ENCODE measurements at places on chromosomes 13 and 19.

GRCh38 chr19:45752639-45753038 lies 16.4 kb downstream of the SIX5 start:
- no peak for DNase-seq

DNA sequence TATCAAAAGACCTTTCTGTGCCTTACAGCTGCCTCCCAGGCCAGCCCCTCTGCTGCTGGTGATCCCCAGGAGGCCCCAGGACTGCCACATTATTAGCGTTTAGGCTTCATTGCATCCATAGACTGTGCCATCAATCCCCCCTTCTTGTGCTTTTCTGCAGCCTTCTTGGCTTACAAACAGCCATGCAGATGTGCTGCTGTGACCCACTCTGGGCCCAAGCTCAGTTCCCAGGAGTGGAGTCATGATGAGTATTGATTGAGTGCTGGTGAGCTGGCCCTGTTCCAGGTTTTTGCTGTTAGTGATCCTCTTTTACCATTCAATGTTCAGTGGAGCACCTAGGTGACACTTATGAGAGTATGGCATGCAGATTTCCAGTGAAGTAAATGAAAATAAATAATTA lies 59.9 kb upstream of the SLAIN1 start:
- DNase-seq: no peak

DNA sequence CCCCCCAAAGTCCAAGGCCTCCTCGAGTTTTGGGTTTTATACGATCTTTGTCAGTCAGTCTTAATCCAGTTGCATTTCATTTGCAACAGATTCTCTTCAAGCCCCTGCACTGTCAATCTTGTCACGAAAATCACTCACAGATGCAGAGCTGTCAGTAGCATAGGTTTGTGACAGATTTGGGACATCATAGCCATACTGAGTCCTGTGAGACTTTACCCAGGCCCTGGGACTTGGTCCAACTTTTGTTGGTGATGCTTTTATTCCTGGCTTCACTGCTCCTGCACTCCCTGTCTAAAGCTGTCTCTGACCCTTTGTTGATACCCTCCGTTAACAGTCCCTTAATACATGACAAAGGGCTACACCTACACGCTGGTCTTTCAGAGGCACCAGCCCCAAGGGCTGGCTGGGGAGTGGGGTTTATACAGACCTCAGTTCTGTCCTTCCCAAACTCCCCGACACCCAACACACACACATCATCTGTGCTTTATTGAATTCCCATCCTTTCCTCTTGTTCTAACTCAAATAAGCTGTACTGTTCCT lies 36.0 kb downstream of the PABPC3 start:
- no peak for DNase-seq

DNA sequence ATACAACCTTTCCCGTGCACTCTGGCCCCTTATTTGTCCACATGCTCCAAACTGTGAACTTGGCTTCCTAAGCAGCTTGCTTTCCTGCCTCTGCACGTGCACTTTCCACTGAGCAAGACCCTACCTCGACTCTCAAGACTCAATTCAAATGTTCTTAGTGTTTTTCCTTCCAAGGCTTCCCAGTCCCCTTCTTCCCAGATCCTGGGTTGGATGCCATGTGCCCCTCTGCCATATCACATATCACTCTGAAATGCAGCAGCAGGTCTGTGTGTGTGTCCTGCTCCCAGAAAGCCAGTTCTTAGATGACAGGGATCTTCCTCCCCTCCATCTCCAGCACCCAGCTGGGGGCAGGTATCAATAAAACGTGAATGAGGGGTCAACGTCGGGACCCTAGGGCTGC lies 3.0 kb downstream of the ZNF557 start:
- no peak for DNase-seq

GRCh38 chr19:44737238-44738071 lies 11.1 kb upstream of the BCL3 start:
- no peak for DNase-seq

- DNase-seq: peak; percentile 25
Measured at GRCh38 chr19:38142176-38143035, 81.6 kb downstream of the DPF1 start.

GRCh38 chr13:67148161-67148571 lies 82.0 kb downstream of the PCDH9 start:
- DNase-seq: no peak

DNA sequence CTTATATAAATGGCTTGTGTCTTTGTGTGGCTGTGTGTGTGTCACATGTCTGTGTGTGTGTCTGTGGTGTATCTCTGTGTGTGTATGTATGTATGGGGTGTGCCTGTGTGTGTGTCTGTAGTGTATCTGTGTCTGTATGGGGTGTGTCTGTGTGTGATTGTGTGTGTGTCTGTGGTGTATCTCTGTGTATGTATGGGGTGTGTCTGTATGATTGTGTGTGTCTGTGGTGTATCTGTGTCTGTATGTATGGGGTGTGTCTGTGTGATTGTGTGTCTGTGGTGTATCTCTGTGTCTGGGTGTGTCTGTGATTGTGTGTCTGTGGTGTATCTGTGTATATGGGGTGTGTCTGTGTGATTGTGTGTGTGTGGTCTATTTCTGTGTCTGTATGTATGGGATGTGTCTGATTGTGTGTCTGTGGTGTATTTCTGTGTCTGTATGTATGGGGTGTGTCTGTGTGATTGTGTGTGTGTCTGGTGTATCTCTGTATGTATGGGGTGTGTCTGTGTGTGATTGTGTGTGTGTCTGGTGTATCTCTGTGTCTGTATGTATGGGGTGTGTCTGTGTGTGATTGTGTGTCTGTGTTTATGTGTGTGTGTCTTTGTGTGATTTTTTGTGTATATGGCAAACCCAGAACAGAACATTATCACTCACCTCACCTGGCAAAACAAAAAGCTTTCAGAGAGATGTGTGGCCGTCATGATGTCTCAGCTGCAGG lies 56.1 kb upstream of the MCF2L start:
- no peak for DNase-seq

GRCh38 chr13:72141855-72142519 lies 275.0 kb upstream of the DACH1 start:
- DNase-seq: no peak

DNA sequence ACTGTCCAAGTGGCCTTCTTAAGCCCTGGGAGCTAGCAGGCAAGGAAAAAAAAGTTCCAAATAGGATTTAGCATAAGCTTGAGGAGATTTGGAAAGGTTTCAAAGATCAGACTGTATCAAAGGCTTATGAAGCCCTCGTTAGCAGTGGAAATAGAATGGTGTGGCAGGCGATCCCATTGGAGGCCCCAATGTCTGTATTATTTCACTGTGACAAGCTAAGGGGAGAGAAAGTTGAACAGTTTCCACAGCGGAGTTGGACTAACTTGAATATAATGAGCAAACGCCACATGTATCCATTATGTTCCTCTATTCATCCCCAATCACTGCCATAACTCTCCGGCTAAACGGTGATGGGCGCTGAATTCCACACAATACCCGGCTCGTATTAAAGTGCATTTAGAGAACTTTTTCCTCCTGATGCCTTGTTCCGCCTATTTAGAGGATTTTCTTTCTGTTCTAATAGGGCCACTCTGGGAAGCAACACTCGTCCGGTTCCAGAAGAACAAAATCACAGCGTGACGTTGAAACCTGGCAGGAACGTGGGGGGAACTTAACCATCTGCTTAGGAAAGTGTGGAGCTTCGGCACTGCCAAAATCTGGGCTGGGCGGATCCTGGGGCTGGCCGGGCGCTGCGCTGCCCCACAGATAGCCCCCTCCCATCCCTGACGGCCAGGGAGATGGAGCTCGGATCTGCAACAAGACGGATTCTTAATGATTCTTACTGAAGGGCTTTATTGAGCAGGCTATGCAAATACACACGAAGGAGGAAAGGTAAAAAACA lies 1.0 kb upstream of the PCDH8 start:
- no peak for DNase-seq

DNA sequence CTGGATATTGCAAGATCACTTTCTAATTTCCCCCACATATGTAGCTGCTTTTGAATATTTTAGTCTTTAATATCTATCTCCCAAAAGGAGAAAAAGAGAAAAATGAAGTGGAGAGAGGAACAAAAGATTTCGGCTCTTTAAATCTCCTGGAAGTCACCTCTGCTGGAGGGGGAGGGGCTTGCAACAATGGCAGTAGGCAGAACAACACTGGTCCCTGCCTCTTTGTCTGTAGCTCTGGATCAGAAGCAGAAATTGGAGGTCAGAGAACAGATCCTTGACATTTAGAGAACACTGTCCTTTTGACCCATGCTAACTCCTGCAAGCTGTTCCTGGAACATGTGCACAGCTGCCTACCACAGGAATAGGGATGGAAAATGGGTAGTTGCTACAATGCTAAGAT lies 86.7 kb upstream of the GPR12 start:
- no peak for DNase-seq

- no peak for DNase-seq
Measured at GRCh38 chr13:38850868-38851626, 139.6 kb downstream of the STOML3 start.

DNA sequence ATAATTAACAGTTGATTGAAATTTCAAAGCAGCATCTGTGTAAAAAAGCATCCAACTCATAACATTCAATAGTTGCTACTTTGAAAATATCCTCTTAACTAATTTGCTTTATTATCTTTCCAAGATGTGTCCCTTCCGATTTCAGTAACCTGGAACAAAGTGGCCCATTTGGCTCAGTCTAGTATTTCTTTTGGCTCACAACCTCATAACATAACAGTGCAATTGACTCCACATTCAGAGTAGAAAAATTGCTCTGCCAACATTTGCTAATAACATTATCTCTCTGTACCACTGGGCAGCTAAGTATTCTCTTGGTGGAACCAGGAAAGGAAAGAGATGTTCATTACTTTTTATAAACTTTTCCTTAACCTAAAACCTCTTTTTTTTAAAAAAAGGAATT lies 571.1 kb upstream of the ARGLU1 start:
- no peak for DNase-seq

GRCh38 chr13:26628706-26629105 lies 71.2 kb downstream of the WASF3 start:
- no peak for DNase-seq

GRCh38 chr19:11164296-11164695 lies 8.7 kb upstream of the SPC24 start:
- no peak for DNase-seq

GRCh38 chr19:34375598-34375997 lies 10.6 kb downstream of the GPI start:
- no peak for DNase-seq

DNA sequence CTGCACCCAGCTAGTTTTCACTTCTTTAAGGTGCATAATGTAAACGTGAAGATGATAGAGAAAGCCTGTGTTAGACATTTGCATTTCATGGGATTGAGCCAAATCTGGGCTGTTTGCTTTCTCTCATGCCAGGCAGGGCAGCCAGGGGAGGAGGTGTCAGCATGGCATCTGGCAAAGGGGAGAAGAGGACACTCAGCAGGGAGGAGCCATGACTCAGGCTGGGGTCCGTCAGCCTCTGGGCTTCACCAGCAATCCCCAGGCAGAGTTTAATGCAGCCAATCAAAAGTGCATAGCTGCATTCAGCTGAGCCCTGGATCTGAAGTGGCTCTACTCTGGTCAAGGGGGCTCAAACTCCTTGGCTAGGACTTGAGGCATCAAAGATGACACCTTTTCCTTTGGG lies 23.5 kb downstream of the EBPL start:
- DNase-seq: no peak

DNA sequence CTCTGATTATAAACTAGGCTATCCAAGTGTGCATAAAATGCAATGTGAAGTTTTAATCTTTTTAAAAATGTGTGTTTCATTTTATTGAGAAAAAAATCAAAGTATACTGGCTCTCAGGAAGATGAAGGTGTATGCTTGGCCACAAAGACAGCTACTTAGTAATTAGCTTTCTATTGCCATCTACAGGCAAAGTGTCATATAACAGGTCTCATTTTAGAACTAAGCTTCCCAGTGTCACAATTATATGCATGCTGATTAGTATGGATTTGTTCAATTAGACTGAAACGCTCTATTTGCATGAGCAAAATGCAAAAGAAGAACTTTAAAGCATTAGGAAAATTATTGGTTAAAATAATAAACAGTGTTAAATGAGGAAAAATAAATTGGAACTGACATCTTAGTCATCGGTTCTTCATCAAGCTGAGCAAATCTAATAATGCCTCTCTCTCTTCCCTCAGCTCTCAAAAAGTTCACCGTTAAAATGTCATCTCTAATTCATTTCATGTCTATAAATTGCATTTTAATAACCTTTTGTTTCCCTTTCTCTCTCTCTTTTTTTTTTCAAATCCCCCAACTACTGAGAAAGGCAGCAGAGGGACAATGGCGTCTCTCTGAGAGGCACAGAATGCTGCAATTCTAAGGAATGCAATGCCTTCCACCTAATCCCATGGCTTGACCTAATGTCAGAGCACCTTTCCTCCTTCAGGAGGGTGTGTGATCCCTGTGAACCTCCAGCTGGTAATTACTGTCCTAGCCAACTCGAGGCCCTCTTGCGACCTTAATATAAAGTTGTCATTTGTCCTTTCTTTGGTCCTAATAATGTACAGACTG lies 313.1 kb upstream of the MAB21L1 start:
- no peak for DNase-seq

GRCh38 chr13:35771898-35772297 lies 295.4 kb upstream of the MAB21L1 start:
- DNase-seq: no peak

- DNase-seq: no peak
Measured at GRCh38 chr19:4316956-4317355, 12.6 kb downstream of the FSD1 start.

- no peak for DNase-seq
Measured at GRCh38 chr13:106505295-106505694, 30.2 kb downstream of the EFNB2 start.

- DNase-seq: no peak
Measured at GRCh38 chr13:34257966-34258365, 440.0 kb downstream of the RFC3 start.

DNA sequence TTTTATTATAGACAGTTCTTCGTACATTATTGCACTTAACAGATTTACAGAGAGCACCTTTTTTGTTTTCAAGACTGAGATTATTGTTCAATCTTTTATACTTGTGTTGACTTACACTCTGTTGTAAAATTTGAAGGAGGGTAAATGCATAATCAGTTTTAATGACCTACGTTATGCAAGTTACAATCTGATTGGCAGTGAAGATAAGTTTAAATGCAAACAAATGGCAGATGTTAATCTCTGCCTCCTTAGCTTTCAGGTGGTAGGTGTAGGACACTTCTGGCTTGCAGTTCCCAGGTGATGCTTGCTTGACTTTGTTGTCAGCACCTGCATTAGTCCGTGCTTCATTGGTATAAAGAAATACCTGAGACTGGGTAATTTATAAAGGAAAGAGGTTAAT lies 424.9 kb downstream of the FGF9 start:
- no peak for DNase-seq

GRCh38 chr13:20513466-20513995 lies 12.1 kb downstream of the CRYL1 start:
- DNase-seq: no peak

DNA sequence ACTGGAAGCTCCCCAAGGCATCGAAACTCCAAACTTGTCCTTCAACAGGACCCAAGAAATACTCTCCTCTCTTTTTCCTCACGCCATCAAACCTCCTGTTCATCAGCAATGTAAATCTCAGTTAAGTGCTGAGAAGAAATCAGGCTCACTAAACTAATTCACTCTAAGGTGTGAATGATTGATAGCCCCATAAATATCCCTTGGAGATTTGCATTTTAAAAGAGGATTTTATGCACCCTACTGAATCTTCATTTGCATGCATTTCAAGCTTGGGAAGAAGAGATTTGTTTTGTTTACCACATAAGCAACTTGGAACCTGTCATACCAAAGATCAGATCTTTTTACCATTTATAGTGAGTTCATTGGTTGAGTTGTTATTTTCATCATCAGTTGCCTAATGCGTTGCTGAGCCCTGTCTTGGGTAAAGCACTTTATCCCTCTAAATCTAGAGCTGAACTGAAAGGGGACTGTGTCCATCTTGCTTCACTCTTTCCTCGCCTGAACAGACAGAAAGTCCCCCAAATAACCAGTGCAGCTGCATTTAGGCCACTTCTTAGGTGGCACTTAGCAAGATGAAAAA lies 40.2 kb upstream of the GSX1 start:
- DNase-seq: no peak
